Effector CD4-positive, alpha-beta T cell (primary cell): ENCODE measurements at places on chromosomes 7 and 10.

DNA sequence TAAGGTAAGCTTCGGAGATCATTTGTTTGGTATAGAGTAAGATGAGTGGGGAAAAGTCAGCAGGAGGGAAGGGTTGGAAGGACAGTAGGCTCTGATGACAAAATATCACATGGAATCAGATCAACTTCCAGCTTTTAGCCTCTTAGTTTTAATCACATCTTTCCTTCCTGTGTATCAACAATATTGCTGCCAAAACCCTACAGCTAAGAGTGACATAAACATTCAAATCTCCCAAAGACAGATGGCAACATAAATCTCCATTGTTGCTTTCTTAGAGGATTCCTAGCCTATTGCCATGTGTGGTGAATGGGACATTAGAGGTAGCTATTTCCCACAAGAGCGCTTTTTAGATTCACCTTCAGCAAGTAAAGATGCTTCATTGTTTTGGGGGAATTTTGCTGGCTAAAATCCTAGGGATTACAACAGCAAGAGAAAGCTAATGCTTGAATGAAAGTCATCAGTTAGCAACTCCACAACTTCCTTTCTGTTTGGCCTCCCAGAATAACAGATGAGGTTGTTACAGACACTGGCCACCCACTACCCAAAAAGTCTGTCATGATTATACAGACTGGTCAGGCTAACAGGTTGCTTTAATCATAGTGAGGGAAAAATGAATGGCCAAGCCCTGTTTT, 35.2 kb upstream of the FZD1 start:
- no peak for DNase-seq

DNA sequence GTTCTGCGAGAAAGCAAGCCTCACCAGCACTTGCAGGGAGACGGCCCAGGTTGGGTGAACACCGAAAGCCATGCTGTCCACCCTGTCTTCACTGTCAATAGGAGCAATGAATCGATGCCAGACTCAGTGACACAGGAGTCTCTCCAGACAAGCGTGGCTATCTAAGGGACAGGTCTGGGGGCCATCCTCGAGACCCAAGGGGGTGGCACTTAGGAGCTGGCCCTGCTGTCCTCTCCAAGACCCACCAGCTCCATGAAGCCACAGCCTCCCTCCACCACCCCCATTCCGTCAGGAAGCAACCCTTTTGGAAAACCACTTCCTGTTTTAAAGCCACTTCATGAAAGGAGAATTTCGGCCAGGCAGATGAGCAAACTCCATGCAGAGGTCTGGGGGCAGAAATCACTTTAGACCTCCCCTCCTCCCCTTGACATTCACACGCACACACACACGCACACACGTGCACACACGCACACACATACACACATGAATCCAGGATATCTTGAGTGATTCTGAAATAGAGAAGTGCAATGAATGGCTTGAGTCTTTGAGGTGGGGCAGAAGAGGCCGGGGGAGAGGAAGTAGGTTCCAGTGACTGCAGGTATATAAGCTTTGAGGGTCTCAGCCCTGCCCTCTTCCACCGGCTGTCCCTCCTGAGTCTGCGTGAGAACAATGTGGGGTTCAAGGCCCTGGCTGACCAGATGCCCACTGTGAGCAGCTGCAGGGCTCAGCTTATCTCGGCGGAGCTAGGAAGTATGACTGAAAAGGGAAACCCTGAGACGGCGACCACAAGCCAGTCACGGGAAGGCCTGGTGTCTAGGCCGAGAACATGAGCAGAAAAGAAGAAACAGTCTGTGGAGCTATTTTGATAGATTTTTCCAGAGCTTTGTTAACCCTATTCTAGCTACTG, 25.0 kb downstream of the RGS10 start:
- peak; percentile 43 for DNase-seq

DNA sequence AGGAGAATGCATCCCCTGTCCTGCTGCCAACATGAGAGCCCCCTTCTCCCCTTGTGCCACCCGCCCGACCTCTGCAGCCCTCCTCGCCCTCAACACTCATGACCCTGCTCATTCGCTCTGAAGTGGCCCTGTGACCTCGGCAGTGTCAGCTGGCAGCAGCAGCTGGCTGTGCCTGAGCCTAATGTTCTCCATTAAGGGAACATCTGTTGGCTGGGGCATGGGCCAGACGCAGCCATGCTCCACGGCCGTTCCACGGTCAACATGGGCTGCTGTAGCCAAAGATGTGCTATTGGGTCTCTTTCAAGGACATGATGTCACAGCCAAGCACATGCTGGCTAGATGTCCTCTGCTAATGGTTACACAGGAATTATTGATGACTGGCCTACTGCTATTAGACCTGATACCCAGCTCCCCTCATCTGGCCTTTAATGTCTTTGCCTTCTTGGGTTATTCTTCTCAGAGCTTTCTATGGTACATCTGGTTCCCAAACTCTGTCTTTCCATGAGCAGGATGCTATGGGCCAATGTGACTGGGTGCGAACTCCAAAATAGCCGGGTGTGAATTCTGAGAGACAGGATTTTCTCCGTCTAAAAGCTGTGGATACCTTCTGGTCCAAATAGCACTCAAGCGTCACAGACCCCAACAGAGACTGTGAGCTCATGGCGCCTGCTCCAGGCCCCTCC, 22.4 kb downstream of the ADCYAP1R1 start:
- DNase-seq: no peak

DNA sequence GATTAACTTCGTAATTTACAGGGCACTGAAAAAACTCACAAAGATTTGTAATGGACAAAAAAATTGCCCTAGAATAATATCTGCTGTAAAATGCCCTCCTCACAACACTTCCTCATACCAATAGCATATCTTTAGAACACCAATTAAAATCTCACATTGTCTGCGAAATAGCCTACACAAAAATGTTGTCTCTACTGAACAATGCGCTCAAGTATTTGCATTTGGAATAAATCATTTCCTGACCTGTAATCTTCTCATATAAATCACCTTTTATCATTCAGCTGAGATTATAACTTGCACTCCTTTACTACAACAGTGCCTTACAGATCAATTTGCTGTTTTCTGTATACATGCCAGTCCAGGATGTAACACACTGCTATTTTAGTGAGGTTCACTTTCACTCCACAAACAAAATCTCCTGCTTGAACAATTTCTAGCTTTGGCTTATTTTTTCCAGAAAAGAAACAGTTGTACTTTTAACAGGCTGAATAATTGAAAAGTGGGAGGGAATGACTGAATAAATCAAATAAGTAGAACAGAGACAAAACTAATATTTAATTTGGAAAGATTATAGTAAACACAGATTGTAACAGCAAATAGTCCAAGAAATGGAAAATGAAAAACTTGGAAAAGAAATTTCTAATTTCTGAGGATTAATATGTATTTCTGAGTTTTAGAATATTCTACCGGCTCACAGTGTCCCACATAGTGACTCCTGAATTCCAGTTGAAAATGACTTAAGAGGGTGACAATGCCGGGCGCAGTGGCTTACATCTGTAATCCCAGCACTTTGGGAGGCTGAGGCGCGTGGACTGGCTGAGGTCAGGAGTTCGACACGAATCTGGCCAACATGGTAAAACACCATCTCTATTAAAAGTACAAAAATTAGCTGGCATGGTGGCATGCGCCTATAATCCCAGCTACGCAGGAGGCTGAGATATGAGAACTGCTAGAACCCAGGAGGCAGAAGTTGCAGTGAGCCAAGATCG, 30.6 kb downstream of the JMJD1C start:
- DNase-seq: no peak

DNA sequence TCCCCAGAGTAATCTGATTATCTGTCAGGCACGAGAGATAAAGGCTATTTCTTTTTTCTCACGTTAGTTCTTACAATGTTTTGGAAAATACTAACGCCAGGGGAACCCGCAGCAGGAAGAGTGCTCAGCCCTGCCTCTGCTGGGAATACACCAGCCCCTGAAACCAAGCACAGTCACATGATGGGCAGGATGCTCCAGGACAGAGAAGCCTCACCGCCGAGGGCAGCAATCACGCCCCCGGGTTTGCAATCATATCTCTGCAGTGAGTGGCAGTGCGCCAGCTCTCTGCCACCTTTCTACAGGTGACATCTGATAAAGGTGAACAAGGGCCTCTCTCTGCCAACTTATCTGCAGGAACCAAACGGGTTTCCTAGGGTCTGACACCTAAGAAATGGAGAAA, 39.8 kb downstream of the BRI3 start:
- no peak for DNase-seq

- no peak for DNase-seq
These were observed 34.2 kb downstream of the IL2RA start for GRCh38 chr10:6027929-6028328.

GRCh38 chr10:77969114-77969513, 42.6 kb upstream of the DLG5 start:
- no peak for DNase-seq

- DNase-seq: no peak
These were observed 17.1 kb downstream of the MCU start for GRCh38 chr10:72709041-72709440.

DNA sequence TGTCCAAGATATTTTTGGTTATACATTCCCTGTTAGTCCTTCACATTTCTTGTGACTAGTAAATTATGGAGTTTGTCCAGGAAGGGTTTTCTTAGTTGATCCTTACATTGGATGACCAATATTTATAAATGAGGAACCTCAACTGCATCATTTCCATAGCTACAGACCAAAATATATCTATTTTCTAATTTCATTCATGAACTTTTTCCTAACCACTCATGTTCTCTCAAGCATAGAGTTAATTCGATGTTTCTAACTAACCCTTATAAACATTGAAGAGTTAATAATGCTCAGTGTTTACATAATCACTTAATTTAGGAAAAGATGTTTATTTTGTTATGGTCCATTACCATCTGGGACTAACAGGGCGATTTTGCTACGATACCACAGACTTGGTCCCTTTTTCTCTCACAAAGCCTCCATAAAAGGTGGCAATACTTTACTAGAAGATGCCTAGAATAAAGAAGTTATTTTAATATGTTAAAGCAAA, 591.0 kb downstream of the MAGI2 start:
- no peak for DNase-seq

DNA sequence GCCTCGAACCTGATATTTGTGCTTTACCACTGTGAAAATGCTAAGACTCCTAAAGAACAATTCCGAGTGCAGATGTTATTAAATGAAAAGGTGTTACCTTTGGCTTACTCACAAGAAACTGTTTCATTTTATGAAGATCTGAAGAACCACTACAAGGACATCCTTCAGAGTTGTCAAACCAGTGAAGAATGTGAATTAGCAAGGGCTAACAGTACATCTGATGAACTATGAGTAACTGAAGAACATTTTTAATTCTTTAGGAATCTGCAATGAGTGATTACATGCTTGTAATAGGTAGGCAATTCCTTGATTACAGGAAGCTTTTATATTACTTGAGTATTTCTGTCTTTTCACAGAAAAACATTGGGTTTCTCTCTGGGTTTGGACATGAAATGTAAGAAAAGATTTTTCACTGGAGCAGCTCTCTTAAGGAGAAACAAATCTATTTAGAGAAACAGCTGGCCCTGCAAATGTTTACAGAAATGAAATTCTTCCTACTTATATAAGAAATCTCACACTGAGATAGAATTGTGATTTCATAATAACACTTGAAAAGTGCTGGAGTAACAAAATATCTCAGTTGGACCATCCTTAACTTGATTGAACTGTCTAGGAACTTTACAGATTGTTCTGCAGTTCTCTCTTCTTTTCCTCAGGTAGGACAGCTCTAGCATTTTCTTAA, 47.7 kb downstream of the MINPP1 start:
- DNase-seq: no peak
